PC-3 (cell line): ENCODE measurements at places on chromosomes 6 and 20. TPM values are rescaled to one million over a fixed set of nuclear protein-coding genes. Genes with fewer than 3 reads are reported as not detected.

DNA sequence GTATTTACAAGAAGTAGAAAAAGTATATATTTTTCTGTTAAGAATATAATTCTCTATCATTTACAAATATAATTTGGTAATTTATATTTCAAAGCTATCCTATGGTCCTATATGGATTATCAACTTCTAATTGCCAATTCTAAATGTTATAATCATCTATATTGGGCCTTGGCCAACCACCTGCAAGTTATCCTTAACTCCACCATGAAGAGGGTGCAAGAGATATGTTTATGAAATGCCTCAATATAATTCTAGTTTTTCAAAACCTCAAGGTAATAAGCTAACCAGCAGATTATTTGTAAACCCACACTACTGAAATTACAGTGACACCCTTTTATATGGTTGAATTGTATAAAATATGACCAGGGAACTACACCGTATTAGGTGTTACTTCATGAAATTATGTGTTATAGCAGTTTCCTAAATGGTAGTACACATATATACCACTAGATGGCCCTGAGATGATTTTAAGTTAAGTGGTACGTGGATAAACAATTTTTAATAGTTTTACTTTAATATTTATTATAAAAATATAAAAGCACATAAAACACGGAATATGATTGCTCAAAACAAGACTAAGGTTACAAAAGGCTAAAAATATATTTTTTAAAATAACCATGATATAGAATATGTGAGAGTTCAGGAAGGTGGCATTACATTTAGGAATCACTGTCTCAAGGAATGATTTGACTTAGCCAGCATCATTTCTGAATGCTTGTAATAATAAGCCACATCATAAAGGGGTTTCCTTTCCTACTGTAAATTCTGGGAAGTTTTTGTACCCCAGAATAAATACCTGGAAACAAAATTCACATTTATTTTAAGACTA is 9.8 kb upstream of the PNISR start:
- no peak overlapping the region for H3K27ac ChIP-seq
- H3K36me3 ChIP-seq, result no peaks in the 10 kb centered on the region; the same call in 1 of the 2 replicates
- DNase-seq, result peak; percentile 43
- no peaks in the 10 kb centered on the region for H3K4me1 ChIP-seq
- H3K27me3 ChIP-seq, result no peaks in the 10 kb centered on the region

DNA sequence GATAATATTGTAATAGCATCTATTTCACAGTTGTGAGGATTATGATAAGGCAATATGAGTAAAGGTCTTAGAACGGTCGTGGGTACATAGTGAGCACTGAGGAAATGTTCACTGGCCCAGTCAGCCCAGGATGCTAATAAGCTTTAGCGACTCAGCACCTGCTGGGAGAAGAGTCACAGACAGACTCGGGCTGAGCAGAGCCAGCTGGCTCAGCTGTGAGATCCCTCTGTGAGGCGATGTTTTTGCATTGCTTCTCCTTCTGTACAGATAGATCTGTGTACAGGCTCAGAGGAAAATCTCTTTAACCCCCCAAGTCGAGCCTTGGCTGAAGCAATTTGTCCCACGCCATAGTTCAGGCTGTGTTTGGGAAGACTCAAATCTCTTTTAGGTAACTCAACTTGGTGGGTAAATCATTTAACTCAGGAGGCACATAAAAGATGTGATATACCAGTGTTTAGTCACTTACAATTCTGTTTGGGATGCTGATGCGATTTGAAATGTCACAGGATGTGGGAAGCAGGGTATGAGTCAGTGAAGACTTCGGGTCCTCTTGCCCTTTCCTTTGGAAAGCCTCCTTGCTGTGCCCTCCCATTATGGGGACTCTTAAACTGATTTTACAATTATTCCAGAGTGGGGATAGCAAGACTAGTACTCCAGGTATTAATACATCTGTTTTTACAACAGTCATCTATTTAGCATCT is 53.1 kb downstream of the PHACTR1 start:
- no peaks in the 10 kb centered on the region for H3K36me3 ChIP-seq
- H3K27me3 ChIP-seq, result peaks cover 84% of the 10 kb centered on the region
- no peak overlapping the region for H3K4me3 ChIP-seq
- no peaks in the 10 kb centered on the region for H3K4me1 ChIP-seq
- no peak for DNase-seq

GRCh38 chr6:124823240-124824111 is 138.8 kb upstream of the RNF217 start:
- no peaks in the 10 kb centered on the region for H3K4me1 ChIP-seq
- peaks cover 61% of the 10 kb centered on the region for H3K27me3 ChIP-seq
- no peak overlapping the region for H3K4me3 ChIP-seq

DNA sequence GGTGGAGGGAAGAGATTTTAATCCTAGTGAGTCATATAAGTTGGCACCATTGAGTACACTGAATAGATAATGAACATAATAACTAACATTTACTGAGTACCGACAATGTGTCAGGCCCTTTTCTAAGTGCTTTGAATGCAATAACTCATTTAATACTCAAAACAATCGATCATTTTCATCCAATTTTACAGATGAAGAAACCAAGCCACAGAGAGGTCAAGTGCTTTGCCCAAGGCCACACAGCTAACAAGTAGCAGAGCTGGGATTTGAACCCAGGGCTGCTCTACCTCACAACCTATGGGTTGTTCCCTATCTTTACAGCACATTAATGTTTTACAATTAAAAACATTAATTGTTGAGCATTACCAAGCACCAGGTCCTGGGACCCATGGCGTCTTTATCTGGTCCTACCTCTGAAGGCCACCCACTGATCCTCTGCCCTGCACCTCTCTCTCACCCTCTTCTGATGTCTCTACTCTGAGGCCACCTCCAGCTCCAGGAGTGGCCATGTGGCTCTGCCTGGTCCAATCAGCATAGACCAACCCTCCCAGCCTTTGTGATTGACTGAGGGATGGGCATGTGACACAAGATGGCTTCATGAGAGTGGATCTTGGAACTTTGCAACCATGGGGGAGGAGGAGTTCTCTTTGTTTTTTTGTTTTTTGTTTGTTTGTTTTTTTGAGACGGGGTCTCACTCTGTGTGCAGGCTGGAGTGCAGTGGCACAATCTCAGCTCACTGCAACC is 83.9 kb downstream of the KCNB1 start:
- H3K4me3 ChIP-seq, result no peak overlapping the region
- no peaks in the 10 kb centered on the region for H3K27me3 ChIP-seq
- no peak overlapping the region for H3K27ac ChIP-seq
- no peak for DNase-seq
- no peaks in the 10 kb centered on the region for H3K36me3 ChIP-seq

- H3K27ac ChIP-seq, result no peak overlapping the region
- no peak overlapping the region for H3K4me3 ChIP-seq
- no peak for DNase-seq
- H3K36me3 ChIP-seq, result no peaks in the 10 kb centered on the region
These were observed 163.2 kb downstream of the BMP7 start for GRCh38 chr20:57103146-57103800.

- peaks cover 15% of the 10 kb centered on the region for H3K4me1 ChIP-seq
- DNase-seq, result peak; percentile 60
- no peak overlapping the region for H3K4me3 ChIP-seq
- no peak overlapping the region; the same call in 1 of the 2 replicates for H3K27ac ChIP-seq
These were observed 80.1 kb upstream of the HDAC2 start for GRCh38 chr6:114051031-114051430.

DNA sequence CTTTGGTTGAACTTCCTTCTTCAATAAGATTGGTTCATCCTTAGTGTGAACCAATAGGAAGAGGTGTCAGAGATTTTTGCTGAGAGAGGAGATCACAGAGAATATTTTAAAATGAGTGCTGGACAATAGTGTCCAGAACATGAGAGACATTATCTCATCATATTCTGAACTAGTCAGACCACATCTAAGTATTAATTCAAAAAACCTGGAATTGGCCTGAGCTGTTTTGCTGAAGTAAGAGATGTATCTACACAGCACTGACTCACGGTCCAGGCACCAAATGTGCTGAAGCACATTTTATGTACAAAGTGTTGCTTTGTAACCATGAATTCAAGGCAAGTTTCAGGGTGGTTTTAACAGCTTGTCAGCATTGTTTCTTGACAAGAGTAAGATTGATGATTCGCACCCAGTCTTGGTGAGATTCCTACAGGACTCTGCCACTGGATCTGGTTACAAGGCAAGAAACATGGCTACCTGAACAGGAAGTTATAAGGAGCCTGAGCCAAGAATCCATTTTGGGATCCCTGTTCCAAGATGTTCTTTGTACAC is 178.2 kb upstream of the HEY2 start:
- no peaks in the 10 kb centered on the region for H3K4me1 ChIP-seq
- peaks cover 44% of the 10 kb centered on the region for H3K27me3 ChIP-seq
- no peak for DNase-seq
- no peak overlapping the region for H3K4me3 ChIP-seq

GRCh38 chr6:18165751-18166150 is 10.5 kb downstream of the KDM1B start:
- H3K36me3 ChIP-seq, result peaks cover 21% of the 10 kb centered on the region
- H3K4me3 ChIP-seq, result no peak overlapping the region
- no peaks in the 10 kb centered on the region for H3K27me3 ChIP-seq
- DNase-seq, result no peak
- H3K4me1 ChIP-seq, result peaks cover 11% of the 10 kb centered on the region
- no peak overlapping the region for H3K27ac ChIP-seq

GRCh38 chr6:127423921-127424320 is 35.3 kb downstream of the KIAA0408 start:
- no peaks in the 10 kb centered on the region for H3K27me3 ChIP-seq
- no peak overlapping the region for H3K4me3 ChIP-seq
- H3K27ac ChIP-seq, result no peak overlapping the region
- no peaks in the 10 kb centered on the region for H3K36me3 ChIP-seq
- peaks cover 9% of the 10 kb centered on the region for H3K4me1 ChIP-seq

DNA sequence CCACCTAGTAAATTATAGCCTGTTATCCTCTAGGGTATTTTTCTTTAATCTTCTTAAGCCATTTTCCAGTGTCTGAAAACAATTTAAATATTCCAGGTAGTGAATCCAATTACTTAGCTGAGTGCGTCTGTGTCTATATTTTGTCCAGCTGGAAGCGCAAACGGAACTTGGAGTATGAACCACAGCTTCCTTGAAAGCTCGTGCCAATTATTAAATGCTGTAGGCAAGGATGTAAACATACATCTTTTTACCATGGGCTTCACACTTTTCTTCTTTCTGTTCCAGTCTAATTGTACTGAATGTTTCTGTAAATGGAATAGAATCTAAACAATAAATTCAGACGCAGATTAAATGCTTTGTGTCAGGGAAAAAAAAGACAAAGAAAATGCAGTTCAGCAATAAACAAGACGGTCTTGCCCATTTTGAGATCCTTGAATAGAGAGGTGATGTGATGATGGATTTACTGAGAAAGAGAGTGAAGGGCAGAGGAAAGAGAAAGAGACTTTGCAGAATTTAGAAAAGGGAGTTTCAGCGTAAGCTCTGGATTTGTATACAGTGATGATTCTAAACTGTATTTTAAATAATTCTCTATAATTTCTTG is 1.9 kb downstream of the PLCB1 start:
- peaks cover 84% of the 10 kb centered on the region for H3K27me3 ChIP-seq
- 0 out of 2 replicates have a peak, but pooled peaks cover 5% of the 10 kb centered on the region for H3K4me1 ChIP-seq
- no peaks in the 10 kb centered on the region for H3K36me3 ChIP-seq

- H3K4me3 ChIP-seq, result no peak overlapping the region
- DNase-seq, result no peak
These were observed 37.8 kb downstream of the FAM209B start for GRCh38 chr20:56570832-56571231.

DNA sequence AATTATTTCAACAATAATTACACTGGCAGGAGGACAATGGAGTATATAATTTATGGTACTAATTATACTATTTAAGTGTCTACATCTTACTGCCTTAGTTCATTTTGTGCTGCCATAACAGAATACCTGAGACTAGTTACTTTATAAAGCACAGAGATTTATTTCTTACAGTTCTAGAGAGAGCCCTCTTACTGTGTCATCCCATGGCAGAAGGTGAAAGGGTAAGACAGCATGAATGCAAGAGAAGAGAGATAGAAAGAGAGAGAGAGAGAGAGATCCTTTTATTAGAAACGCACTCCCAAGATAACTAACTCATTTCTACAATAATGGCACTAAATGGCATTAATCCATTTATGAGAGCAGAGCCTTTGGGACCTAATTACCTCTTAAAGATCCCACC is 314.7 kb downstream of the EPM2A start:
- no peaks in the 10 kb centered on the region for H3K4me1 ChIP-seq
- H3K27ac ChIP-seq, result no peak overlapping the region
- no peaks in the 10 kb centered on the region for H3K36me3 ChIP-seq

PNPLA1 gene
- total RNA-seq, result 0.29 TPM in 1 of 2 replicates, not detected in the other

GRCh38 chr6:27188885-27189418 is 58.5 kb upstream of the PRSS16 start:
- peak overlapping the region; percentile 41 for H3K27ac ChIP-seq
- H3K4me3 ChIP-seq, result peak overlapping the region; percentile 81
- no peaks in the 10 kb centered on the region for H3K4me1 ChIP-seq

GRCh38 chr6:158381214-158381613 is 68.9 kb downstream of the TULP4 start:
- H3K27me3 ChIP-seq, result no peaks in the 10 kb centered on the region
- H3K36me3 ChIP-seq, result no peaks in the 10 kb centered on the region
- H3K4me3 ChIP-seq, result no peak overlapping the region
- H3K4me1 ChIP-seq, result 0 out of 2 replicates have a peak, but pooled peaks cover 7% of the 10 kb centered on the region
- peak; percentile 30 for DNase-seq

GRCh38 chr6:131101911-131102680 is 33.2 kb upstream of the AKAP7 start:
- H3K4me1 ChIP-seq, result peaks cover 18% of the 10 kb centered on the region
- no peaks in the 10 kb centered on the region for H3K27me3 ChIP-seq
- DNase-seq, result peak; percentile 70
- H3K27ac ChIP-seq, result no peak overlapping the region
- H3K36me3 ChIP-seq, result no peaks in the 10 kb centered on the region

GRCh38 chr6:2738373-2738979 is 12.2 kb downstream of the MYLK4 start:
- no peak overlapping the region for H3K27ac ChIP-seq
- H3K36me3 ChIP-seq, result no peaks in the 10 kb centered on the region
- H3K4me1 ChIP-seq, result peaks cover 5% of the 10 kb centered on the region; the same call in 1 of the 2 replicates
- no peaks in the 10 kb centered on the region for H3K27me3 ChIP-seq
- peak; percentile 80 for DNase-seq

GRCh38 chr6:25769983-25770382 is 15.4 kb downstream of the SLC17A4 start:
- no peaks in the 10 kb centered on the region for H3K36me3 ChIP-seq
- H3K4me3 ChIP-seq, result no peak overlapping the region
- DNase-seq, result peak; percentile 58
- peaks cover 40% of the 10 kb centered on the region for H3K27me3 ChIP-seq

C20orf144 gene
- 0.17 TPM in 1 of 2 replicates, not detected in the other for total RNA-seq

SNPH gene
- 21.4 and 24.9 TPM in 2 replicates for total RNA-seq

TRIM38 gene
- 5.6 and 6.4 TPM in 2 replicates for total RNA-seq

DNA sequence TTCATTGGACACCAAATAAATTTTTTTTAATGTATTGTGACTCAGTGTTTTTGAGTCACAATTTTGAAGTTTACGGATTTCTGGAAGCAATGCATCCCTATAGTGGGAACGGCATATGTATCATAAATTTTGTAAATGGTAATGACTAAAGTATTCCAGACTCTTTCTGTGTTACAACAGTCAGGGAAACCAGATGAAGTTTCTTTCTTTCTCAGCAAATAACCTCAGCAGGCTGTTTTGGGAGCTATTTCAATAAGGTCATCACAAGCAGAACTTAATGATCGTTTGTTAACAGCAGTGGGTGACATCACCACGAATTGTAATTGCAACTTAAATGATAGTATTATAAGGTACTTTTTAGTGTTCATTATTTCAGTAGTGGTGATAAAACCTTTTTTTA is 52.0 kb downstream of the HIVEP1 start:
- H3K4me1 ChIP-seq, result peaks cover 16% of the 10 kb centered on the region
- peak overlapping the region; percentile 40 for H3K27ac ChIP-seq
- H3K4me3 ChIP-seq, result no peak overlapping the region
- no peaks in the 10 kb centered on the region for H3K36me3 ChIP-seq

CLVS2 gene
- total RNA-seq, result not detected in 2 replicates

GRCh38 chr6:144223686-144224085 is 61.4 kb upstream of the UTRN start:
- no peaks in the 10 kb centered on the region for H3K27me3 ChIP-seq
- no peak overlapping the region for H3K27ac ChIP-seq
- H3K4me3 ChIP-seq, result no peak overlapping the region
- no peaks in the 10 kb centered on the region for H3K4me1 ChIP-seq

HLA-DOA gene
- not detected in 2 replicates for total RNA-seq
